ENCODE measurements at places on chromosomes 5 and 9. TPM values are rescaled to one million over a fixed set of nuclear protein-coding genes. Genes with fewer than 3 reads are reported as not detected.

DNA sequence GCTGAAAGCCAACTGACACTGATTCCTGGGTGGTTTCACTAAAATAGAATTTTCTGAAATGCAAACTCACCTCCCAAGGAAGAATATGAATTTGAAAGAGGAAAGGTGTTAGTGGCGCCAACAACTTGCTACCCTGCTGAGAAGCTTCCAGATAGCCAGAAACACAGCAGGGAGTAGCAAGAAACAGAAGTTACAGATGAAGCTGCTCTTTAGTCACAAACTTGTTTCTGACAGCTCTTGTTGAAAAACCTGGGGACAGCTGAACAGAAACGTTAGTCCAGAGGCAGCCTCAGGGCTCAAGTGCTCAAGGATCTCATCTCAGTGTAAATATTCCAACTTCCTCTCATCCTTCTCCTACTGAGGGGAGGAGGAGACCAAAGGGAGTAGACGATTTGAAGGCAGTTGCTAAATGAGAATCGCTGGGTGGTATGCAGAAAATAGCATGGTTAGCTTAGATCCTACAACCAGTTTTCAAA is 184.1 kb downstream of the PDE4D start:
- no peak for DNase-seq

ZCCHC10 gene
- 35.0 TPM for total RNA-seq

TMEM215 gene
- not detected for total RNA-seq

DNA sequence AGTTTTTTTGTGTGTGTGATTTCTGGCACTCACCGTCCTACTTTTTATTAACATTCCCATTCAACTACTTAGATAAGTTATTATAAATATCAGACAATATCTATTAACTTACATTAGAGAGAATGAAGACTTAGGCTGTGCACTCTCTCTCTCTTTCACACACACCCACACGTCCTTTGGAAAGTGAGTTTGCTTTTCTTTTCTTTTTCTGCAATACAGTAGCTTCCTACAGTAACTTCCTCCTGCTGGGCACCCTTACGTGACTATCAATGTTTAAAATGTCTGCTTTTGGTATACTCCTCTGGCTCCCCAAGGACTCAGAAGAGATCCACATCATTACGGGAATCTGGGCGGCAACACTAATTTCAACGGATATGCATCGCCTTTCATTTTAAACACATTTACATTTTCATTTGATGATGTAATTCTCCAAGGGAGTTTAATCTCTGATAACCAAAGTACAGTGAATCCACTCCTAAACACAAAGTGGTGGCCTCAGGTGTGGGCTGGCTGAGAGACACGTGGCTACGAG is 179.5 kb downstream of the MAPKAP1 start:
- no peak for DNase-seq

DNA sequence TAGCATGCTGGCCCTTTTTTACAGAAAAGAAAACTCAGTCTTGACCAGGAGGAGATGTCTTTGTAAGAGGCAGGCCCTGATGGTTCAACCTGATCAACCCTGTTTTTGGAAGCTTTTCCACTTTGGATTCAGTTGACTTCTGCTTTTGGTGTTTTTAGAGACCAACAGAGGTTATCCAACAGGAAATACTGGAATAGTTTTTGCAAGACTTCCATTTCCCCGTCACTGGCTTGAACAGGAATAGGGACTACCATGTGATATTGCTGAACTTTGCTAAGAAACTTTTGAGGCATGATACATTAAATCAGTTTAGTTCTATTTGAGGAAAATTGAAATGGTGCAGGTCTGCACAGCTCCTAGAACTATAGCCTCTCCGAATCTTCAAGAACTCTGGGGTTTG is 17.1 kb upstream of the DAB2 start:
- DNase-seq = no peak

C1QTNF2 gene
- not detected for total RNA-seq

HSDL2 gene
- 20.6 TPM for total RNA-seq

FOCAD gene
- 20.7 TPM for total RNA-seq

PCDHB16 gene
- 1.8 TPM for total RNA-seq

DNA sequence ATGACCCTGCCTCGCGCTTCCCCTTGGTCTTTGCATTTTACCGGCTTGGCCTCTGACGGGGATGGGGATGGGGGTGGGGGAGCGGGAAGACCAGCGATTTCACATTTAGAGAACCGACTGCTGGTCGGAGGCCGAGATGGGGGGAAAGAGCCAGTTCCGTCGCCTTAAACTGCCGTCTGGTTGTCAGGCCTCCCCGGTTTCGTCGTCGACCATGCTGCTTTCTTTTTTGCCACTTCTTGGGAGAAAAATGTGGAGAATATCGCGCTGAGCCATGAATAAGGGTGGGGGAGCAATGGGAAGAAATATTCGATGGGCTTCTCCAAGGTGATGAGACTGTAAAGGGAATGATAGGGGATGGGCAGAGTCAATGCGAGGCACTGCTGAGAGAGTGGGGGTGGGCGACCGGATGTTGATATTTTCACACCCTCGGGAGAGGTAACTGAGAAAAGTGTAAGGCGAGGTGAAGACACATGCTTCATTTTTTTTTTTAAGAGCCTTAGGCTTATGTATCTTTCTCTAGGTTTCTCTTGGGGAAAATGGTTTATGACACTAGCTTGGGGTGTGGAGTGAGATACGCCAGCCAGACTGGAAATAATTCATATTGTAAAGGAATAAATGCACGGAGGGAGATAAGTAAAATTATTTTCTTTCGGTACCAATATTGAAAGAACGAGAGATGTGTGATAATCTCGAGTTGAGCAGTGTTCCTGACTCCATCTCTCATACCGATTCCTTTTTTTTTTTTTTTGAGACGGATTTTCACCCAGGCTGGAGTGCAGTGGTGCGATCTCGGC is 1.1 kb downstream of the KIF2A start:
- DNase-seq = peak; percentile 33

DNA sequence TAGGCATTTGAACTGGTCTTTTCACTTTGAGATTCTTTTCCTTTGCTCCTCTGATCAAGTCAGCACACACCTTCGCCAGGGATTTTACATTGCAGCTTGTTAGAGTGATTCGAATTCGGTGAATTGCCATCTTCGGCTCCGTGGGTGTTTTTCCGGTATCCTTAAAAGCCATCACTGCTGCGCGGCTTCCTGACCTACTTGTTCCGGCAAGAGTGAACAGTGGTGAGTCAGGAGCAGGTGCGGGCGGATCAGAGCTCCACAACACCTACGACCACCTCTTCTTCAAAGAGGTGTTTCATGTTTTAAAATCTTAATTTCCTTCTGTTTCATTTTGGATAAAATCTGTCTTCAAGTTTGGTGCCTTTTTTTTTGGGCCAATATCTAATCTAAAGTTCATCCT is 134.6 kb downstream of the TMC1 start:
- DNase-seq = no peak

SLC34A1 gene
- total RNA-seq = not detected

GRCh38 chr5:8340739-8341344 is 471.9 kb downstream of the MTRR start:
- peak; percentile 22 for DNase-seq

GRCh38 chr9:92141144-92142129 is 26.2 kb upstream of the SPTLC1 start:
- DNase-seq = no peak

DNA sequence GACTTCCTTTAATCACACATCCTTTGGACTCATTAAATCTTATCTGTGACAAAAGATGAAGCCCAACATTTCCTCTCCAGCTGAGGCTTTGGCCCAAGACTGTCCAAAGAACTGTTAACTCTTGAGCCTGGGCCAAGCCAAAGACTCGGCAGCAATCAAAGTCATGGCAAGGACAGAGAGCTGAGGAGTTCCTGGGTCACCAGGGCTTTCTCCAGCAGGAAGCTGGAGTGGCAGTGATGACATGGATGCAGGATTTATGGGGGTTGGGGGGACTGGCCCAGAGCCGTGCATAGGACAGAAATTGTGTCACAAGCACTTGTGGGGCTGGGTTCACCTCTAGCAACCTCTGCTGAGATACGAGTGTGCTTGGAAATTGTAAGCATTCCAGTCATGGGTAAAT is 440.3 kb downstream of the PLK2 start:
- DNase-seq = no peak

DMAC1 gene
- total RNA-seq = 49.6 TPM

DNAJC18 gene
- total RNA-seq = 14.1 TPM

FIBCD1 gene
- total RNA-seq = 2.8 TPM

LCN15 gene
- total RNA-seq = not detected

RFESD gene
- 5.9 TPM for total RNA-seq

CD74 gene
- not detected for total RNA-seq

DNA sequence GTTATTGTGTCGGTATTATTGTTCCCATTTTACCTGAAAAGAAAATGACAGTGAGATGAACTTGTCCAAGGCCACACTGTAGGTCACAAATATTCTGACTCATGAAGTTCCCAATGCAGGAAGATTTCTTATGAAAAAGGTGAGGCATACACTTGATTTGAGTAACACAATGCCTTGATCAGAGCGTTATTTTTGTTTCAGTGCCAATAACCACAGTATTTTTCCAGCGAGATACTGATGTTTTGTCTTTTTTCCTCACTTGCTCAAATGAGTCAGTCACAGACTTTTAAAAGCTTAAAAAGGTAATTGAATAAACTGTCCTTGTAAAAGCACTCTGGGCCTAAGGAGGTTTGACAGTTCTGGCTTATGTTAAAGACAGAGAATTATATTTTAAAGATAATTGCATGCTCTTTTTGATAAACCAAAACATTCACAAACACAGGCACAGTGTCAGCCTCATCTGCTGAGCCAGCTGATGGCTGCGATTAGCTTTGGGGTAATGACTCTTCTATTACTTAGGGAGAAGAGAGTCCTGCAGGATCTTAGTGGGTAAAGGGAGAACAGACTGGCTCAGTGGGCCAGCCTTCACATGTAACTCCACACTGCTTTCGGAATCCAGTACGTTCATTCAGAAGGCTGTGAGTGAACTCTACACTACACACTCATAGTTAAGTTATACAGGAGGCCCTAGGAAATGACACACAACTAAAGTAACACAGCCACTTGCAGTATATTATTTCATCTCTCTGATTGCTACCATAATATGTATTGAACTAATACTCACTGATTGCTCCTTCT is 165.5 kb upstream of the CD180 start:
- peak; percentile 69 for DNase-seq

GRCh38 chr5:135565266-135565665 is 13.5 kb downstream of the CXCL14 start:
- DNase-seq = no peak

DNA sequence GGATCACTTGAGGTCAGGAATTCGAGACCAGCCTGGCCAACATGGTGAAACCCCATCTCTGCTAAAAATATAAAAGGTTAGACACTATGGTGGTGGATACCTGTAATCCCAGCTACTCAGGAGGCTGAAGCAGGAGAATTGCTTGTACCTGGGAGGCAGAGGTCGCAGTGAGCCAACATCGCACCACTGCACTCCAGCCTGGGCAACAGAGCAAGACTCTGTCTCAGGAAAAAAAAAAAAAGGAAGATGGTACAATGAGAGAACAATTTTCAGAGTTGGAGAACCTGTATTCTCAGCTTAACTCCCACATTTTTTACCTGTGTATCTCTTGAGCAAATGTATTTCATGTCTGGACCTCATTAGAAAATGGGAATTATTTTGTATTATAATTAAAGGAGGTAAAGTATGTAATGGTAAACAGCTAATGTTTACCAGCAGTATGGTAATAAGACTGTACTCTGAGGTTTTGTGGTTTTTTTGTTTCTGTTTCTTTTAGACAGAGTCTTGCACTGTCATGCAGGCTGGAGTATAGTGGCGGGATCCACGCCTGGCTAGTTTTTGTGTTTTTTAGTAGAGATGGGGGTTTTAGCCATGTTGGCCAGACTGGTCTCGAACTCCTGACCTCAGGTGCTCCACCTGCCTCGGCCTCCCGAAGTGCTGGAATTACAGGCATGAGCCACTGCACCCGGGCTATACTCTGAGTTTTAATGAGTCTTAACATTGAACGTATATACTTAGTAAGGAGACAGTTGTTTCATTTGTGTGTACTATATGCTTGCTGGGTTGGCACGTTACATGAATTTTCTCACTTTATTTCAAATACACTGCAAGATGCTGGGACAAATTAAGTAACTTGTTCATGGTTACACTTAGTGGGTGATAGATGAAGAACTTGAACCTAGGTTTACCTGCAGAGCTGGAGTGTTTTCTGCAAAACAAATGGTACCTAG is 16.2 kb downstream of the UHRF2 start:
- DNase-seq = no peak

GRCh38 chr5:111779260-111779921 is 22.4 kb upstream of the NREP start:
- no peak for DNase-seq

DNA sequence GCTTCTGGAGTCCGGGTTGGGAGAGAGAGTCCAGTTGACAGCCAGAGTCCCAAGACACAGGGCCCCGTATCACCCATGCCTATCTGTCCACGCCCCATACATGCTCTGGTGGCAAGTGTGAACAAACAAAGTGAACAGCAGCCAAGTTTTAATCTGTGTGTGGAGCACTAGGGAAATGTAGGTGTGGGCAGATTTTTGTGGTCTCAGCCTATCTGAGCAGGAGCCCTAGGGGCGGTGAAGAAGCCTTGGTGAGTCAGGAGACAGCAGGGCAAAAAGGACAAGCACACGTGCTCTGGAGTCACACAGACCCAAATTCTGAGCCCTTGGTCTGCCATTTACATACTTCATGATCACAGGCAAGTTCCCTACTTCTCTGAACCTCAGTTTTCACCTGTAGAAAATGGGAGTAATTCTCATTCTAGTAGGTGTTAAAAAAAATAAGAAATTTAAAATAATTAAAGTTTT is 23.2 kb downstream of the EGR1 start:
- DNase-seq = peak; percentile 86

GRCh38 chr5:106241409-106241808 is 1429.3 kb downstream of the EFNA5 start:
- peak; percentile 8 for DNase-seq

PCDHB10 gene
- total RNA-seq = 1.2 TPM
